Activated T-cell treated with anti-CD3 and anti-CD28 coated beads, Interleukin-2, amount 50 U/mL, for 24 hours (primary cell): ENCODE measurements at places on chromosomes 12 and 14.
A peak's percentile ranks its signal among the peaks of the same experiment; 100 is the strongest.

- no peak overlapping the region for H3K27ac ChIP-seq
Observed at GRCh38 chr14:97055355-97055754, 258.2 kb downstream of the VRK1 start.

GRCh38 chr12:19261773-19262172 lies 132.2 kb downstream of the PLEKHA5 start:
- H3K36me3 ChIP-seq: no peaks in the 10 kb centered on the region
- H3K4me3 ChIP-seq: no peak overlapping the region
- H3K4me1 ChIP-seq: no peaks in the 10 kb centered on the region
- H3K27ac ChIP-seq: no peak overlapping the region

DNA sequence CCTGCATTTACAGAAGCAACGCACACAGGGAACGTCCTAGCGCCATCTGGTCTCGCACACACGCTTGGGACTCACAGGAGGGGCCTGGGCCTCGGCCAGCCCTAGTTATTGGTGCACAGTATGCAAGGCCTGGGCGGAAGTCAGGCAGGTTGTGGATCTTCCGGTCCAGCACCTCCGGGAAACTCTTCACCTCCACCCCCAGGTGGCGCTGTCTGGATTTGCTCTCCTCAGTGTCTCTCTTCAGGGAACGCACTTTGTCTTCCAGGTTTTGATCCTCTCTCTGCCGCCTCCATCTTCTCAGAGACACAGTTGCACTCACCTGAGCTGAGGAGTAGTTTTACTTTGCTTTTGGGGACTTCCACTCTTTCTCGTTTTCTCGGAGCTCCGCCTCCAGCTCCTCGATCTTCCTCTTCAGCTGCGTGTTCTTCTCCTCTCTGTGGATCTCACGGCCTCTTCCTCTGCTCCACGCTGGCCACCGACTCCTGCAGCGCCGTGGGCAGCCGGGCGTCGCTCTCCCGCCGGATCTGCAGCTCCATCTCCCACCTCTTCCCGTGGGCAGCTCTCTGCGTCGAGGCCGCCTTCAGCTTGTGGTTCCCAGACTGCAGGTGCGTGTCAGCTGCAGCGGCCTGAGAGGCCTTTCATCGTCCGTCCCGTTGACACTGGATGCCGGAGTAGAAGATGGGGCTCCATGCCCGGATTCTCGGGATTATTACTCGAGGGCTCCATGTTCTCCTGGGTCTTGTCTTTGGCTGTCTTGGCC lies 933.8 kb downstream of the TMEM121 start:
- DNase-seq: peak; percentile 79
- H3K27ac ChIP-seq: no peak overlapping the region
- H3K4me1 ChIP-seq: no peaks in the 10 kb centered on the region
- H3K4me3 ChIP-seq: no peak overlapping the region
- H3K27me3 ChIP-seq: peaks cover 3% of the 10 kb centered on the region
- H3K36me3 ChIP-seq: no peaks in the 10 kb centered on the region

GRCh38 chr14:24775950-24776349 lies 142.0 kb upstream of the GZMB start:
- H3K4me1 ChIP-seq: no peaks in the 10 kb centered on the region
- no peak for DNase-seq
- no peak overlapping the region for H3K27ac ChIP-seq

DNA sequence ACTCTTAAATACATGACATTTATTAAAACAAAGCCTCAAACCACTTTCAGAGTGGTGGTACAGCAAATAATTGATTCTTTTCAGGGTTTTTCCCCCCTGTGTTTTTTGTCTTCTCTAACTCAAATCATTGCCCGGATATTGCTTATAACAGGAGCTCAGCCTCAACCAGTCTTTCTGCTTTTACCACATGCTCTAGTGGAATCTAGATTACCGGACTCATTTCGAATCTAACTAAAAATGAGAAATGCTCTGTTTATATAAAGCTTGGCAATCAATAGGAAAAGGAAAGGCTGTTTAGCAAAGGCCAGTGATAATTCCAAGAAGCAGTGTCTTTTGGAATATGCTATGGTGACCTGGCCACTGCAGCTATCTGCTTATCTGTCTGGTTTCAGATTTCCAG lies 161.5 kb downstream of the ETV6 start:
- H3K27ac ChIP-seq: peak overlapping the region; percentile 73
- peaks cover 77% of the 10 kb centered on the region for H3K4me1 ChIP-seq
- H3K27me3 ChIP-seq: no peaks in the 10 kb centered on the region
- H3K4me3 ChIP-seq: no peak overlapping the region

GRCh38 chr12:130658145-130658911 lies 57.8 kb downstream of the RIMBP2 start:
- peaks cover 4% of the 10 kb centered on the region for H3K27me3 ChIP-seq
- H3K4me3 ChIP-seq: no peak overlapping the region

DNA sequence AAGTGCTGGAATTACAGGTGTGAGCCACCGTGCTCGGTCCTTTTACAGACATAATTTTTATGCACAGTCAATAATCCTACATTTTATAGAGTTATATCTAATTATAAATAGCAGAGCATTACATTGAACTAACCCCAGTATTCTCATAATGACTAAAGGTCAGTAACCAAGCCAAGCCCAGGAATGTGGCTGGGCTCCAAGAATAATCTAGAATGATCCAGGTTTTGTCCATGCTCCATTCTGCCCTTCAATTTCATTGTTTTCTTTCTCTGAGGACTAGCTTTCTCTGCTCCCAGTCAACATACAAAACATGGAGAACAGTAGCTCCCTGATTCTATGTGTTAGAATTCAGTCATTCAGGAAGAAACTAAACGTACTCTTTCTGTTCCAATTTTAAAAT lies 92.1 kb upstream of the KRR1 start:
- DNase-seq: no peak
- no peak overlapping the region for H3K4me3 ChIP-seq
- H3K36me3 ChIP-seq: no peaks in the 10 kb centered on the region
- no peaks in the 10 kb centered on the region for H3K4me1 ChIP-seq
- H3K27ac ChIP-seq: no peak overlapping the region

DNA sequence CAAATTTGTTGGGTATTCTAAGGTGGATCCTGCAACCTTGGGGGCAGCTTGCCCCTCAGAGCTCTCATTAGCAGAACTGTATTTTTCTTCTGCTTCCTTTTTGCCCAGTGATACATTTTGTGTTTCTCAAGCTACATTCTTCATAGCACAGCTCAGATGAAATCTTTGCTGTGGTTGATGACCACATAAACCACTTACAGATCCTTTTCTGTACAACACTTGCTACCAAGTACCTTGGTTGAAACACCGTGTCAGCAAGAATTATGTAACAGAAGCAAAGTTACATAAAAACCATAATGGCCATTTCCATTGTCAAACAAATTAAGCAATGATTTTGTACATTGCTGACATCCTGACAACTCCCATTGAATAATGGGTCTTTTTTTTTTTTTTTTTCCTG lies 9.7 kb upstream of the PLBD1 start:
- H3K4me1 ChIP-seq: peaks cover 19% of the 10 kb centered on the region
- H3K36me3 ChIP-seq: no peaks in the 10 kb centered on the region
- H3K27me3 ChIP-seq: peaks cover 4% of the 10 kb centered on the region
- no peak overlapping the region for H3K4me3 ChIP-seq
- no peak for DNase-seq

- H3K27me3 ChIP-seq: peaks cover 4% of the 10 kb centered on the region
- H3K27ac ChIP-seq: no peak overlapping the region
- no peaks in the 10 kb centered on the region for H3K36me3 ChIP-seq
- DNase-seq: no peak
- H3K4me3 ChIP-seq: no peak overlapping the region
Observed at GRCh38 chr12:39287817-39288216, 155.1 kb downstream of the KIF21A start.

- H3K4me3 ChIP-seq: no peak overlapping the region
- H3K27ac ChIP-seq: no peak overlapping the region
- no peak for DNase-seq
- H3K4me1 ChIP-seq: no peaks in the 10 kb centered on the region
Observed at GRCh38 chr12:78085542-78086182, 255.0 kb downstream of the NAV3 start.

GRCh38 chr12:5403411-5403810 lies 28.5 kb upstream of the NTF3 start:
- no peak for DNase-seq
- no peaks in the 10 kb centered on the region for H3K36me3 ChIP-seq
- H3K4me1 ChIP-seq: no peaks in the 10 kb centered on the region
- peaks cover 53% of the 10 kb centered on the region for H3K27me3 ChIP-seq

DNA sequence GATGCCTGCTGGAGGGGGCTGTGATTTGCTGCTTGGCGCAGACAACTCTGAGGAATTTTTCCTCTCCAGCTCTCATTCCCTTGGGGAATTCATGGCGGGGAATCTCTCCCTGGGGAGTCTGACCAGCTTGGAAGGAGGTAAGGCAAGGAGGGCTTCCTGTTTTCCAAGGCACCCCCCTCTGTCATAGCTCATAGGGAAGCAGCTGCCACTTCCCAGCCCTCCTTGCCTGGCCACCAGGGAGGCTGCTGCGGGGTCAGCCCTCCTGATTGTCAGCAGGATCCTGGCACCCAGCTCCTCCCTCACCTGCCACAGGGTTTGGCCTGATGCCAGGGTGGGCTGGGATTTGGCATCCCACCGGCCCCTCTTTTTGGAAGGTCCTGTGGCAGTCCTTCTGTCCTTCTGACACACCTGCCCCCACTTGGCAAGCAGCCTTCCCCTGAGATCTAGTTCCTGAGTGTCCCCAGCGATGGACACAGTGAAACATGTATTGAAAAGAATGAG lies 74.9 kb downstream of the TSPAN9 start:
- H3K36me3 ChIP-seq: no peaks in the 10 kb centered on the region
- H3K4me1 ChIP-seq: peaks cover 5% of the 10 kb centered on the region
- H3K27ac ChIP-seq: no peak overlapping the region
- DNase-seq: no peak
- no peak overlapping the region for H3K4me3 ChIP-seq

DNA sequence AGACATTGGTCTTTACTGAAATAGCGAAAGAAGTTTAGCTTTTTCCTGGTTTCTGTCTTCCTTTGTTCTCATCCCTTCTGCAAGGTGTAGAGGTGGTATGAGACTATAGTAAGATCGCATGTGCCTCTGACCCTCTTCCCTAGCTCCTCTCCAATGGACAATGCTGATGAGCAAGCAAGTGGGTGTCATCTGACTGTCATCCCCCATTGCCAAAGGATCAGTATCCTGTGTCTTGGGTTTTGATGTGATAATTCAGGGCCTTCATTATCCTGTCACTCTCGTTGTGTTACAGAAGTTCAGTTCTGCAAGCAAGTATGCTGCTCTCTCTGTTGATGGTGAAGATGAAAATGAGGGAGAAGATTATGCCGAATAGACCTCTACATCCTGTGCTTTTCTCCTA lies 10.0 kb upstream of the TNS2 start:
- H3K36me3 ChIP-seq: peaks cover 79% of the 10 kb centered on the region
- peak overlapping the region; percentile 66 for H3K27ac ChIP-seq
- peaks cover 16% of the 10 kb centered on the region for H3K4me1 ChIP-seq

GRCh38 chr14:70152704-70153103 lies 36.0 kb downstream of the SLC8A3 start:
- DNase-seq: no peak
- H3K27ac ChIP-seq: no peak overlapping the region
- H3K27me3 ChIP-seq: peaks cover 9% of the 10 kb centered on the region

- no peaks in the 10 kb centered on the region for H3K27me3 ChIP-seq
- no peak overlapping the region for H3K4me3 ChIP-seq
- H3K4me1 ChIP-seq: peaks cover 6% of the 10 kb centered on the region
- H3K27ac ChIP-seq: no peak overlapping the region
- DNase-seq: no peak
Observed at GRCh38 chr12:130073721-130074120, 88.5 kb upstream of the FZD10 start.

GRCh38 chr12:99529966-99530365 lies 117.6 kb upstream of the GARIN6 start:
- H3K4me1 ChIP-seq: no peaks in the 10 kb centered on the region
- H3K27me3 ChIP-seq: no peaks in the 10 kb centered on the region
- DNase-seq: no peak
- no peaks in the 10 kb centered on the region for H3K36me3 ChIP-seq
- H3K4me3 ChIP-seq: no peak overlapping the region

DNA sequence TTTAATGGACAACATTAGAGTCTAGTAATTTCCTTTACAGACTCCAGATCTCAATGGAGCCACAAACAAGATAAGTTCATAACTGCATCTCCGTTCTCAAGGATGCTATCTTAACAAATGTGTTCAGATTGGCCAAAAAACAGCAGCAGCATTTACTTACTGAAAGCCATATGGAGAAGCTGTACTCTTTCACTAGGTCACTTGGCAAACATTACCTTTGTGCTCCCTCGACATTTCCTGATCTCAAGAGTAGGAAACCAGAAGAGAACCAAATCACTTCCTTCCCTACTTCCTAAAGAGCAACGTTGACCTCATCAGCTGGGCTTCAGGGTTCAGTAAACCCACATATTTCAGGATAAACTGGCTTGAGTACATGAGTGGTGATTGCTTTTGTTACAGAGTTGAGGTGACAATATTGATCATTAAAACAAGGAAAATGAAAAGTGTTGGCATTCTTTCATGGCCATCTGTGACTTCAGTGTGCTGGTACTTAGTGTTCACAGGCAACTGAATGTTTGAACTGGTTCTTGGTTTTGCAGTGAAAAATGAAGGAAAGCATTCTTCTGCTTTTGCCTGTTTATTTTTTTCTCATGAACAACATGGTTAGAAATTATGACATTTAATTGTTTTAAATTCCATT lies 449.6 kb downstream of the TMEM117 start:
- H3K27ac ChIP-seq: no peak overlapping the region
- no peaks in the 10 kb centered on the region for H3K36me3 ChIP-seq
- H3K4me1 ChIP-seq: peaks cover 21% of the 10 kb centered on the region
- no peaks in the 10 kb centered on the region for H3K27me3 ChIP-seq
- no peak for DNase-seq

GRCh38 chr12:6614513-6615172 lies 7.5 kb upstream of the CHD4 start:
- no peak overlapping the region for H3K4me3 ChIP-seq
- peak overlapping the region; percentile 69 for H3K27ac ChIP-seq
- H3K4me1 ChIP-seq: peaks cover 40% of the 10 kb centered on the region
- DNase-seq: no peak

- peaks cover 23% of the 10 kb centered on the region for H3K27me3 ChIP-seq
- no peak overlapping the region for H3K4me3 ChIP-seq
Observed at GRCh38 chr12:113422886-113423669, 898 bp downstream of the SDSL start.

DNA sequence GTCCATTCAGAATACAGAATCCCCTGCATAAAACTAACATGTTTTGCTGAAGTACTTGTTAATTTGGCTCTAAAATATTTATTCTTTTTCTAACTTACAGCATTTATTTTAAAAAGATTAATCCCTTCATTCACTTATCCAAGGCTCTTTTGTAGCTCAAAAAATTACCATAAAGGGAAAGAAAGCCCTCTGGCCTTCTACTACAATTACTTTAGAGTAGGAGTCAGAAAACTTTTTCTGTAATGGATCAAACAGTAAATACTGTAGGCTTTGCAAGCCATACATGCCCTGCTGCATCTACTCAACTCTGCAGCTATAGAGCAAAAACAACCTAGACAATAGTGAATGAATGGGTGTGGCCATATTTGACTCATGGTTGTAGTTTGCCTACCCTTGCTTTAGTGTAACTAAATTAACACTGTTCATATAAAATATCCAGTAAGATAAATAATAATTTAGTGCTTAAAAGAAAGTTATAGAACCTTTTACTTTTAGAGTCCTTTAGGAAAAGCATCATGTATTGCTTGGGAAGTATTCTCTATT lies 74.2 kb upstream of the ZFP36L1 start:
- H3K36me3 ChIP-seq: peaks cover 17% of the 10 kb centered on the region
- no peak overlapping the region for H3K27ac ChIP-seq
- H3K4me3 ChIP-seq: no peak overlapping the region
- no peaks in the 10 kb centered on the region for H3K27me3 ChIP-seq
- no peaks in the 10 kb centered on the region for H3K4me1 ChIP-seq
